ENCODE measurements at places on chromosomes 4 and X.

DNA sequence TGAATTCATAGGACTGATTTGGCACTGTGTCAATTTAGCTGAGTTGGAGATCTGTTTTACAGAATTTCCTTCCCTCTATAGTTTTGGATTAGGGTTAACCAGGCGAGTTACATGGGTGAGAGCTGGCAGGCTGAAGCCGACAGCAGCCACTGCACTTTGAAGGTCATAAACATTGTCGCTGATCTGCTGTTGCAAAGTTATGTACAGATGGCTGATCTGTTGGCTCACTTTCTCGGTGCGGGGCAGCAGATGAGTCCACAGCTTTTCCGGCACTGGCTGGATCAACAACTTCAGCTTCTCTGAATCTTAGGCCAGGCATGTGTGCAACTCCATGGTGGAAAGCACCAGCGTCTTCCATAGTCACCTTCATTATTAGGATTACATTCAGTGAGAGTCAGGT is 173.7 kb downstream of the GPAT3 start:
- no peak for DNase-seq

- DNase-seq, result no peak
Observed at GRCh38 chr4:1595789-1596325, 88.3 kb downstream of the FAM53A start.

DNA sequence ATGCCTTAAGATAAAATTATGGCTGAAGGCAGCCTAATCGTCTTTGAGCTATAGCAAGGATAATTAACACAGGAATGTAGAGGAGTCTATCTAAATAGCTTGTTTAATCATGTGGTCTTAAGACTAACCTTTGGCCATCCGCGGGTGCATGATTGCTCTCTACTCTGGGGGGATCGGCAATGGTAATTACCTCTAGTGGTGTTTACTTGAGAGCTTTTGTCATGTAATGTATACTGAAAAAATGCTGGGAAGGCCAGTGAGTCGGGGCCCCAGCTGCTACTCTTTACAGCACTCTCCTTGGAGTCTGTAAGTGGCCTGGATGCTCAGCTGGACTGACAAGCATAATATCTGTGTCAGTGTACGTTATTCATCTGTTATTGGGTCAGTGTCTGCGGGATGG is 65.5 kb upstream of the GNPDA2 start:
- DNase-seq, result no peak

DNA sequence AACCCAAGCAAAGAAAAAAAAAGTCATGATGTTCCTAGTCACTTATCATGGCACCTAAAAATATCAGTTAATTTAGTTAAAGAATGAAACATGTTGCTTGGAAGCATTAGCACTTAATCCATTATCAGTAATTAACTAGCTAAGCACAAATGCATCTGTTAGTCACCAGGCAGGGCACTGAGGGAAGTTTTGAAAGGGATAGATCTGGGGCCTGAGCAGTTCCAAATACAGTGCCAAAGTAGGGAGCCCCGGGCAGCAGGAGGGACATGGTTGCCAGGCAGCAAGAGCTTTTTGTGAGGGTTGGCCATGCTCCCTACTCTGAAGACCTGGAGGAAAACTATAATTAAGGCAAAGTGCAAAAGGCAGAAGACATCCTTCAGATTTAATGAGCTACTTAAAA is 62.0 kb downstream of the PHKA1 start:
- DNase-seq, result no peak

- DNase-seq, result no peak
Observed at GRCh38 chrX:13742397-13743176, 8.0 kb downstream of the OFD1 start.

DNA sequence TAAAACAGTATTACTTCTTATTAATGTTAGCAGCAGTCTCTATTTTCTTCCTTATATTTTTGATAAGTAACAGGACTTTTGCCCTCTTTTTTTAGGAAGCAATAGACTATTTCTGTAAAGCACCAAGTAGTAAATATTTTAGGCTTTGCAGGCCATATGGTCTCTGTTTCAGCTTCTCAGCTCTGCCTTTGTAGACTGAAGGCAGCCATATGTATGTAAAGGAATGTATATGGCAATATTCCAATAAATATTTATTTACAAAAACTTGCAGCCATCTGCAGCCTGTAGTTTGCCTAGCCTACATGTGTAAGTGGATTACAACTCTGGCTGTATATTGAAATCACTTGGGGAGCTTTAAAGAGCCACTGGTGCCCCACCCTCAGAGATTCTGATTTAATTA is 15.0 kb downstream of the RADX start:
- DNase-seq, result no peak
